HEK293T (cell line): ENCODE measurements at places on chromosomes 6 and 20.

GRCh38 chr6:100671740-100672139 is 207.0 kb upstream of the SIM1 start:
- no peak for DNase-seq

DNA sequence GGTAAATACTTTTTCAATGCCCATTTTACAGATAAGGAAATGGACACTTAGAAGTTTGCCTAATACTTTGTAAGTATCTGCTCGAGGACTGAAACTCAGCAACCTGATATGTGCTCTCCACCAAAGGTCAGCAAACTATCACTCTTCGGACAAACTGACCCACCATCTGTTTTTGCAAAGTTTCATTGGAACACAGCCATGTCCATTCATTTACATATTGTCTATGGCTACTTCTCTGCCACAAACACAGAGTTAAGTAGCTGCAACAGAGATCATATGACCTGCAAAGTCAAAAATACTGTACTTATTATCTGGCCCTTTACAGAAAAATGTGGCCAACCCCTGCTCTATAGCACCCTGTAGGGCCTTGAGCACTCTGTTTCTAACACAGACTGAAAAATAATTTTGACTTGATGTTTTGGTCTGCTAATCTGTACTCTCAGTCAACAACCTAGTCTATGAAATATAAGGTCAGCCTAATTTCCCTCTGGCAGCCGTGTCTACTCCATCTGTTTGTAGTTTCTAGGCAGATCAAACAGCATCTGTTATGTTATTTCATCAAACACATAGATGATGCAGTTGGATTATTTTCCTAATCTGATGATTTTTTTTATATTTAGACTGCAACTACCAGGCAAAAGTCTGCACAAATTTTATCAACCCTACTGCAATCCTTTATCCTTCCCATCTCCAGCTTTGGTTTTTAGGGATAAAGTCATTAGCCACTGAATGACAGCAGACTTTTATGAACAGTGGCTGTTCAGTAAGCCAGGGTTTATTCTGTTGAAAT is 41.4 kb upstream of the BEND6 start:
- no peak for DNase-seq

GRCh38 chr20:19710336-19711120 is 47.5 kb upstream of the RIN2 start:
- no peak for DNase-seq

DNA sequence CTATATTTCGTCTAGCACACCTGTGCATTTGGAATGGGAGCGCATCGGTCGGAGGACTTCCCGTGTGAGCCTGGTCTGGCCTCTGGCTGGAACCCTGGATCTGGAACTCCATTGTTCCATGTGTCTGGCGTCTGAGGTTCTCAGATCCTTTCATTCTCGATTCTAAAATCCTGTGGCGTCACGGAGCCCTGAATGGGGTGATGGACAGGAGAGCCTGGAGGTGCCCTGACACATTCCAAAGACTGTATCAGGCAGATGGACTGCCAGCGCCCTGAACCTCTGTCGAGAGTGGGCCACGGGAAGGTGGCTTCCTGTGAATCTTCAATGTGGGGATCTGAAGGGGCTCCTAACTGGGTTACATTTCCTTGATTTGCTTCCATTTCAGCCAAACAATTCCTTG is 20.6 kb downstream of the MYH7B start:
- DNase-seq: no peak

GRCh38 chr6:136920216-136920615 is 1.9 kb upstream of the SLC35D3 start:
- no peak for DNase-seq

GRCh38 chr6:89022798-89023197 is 57.8 kb upstream of the PNRC1 start:
- no peak for DNase-seq

DNA sequence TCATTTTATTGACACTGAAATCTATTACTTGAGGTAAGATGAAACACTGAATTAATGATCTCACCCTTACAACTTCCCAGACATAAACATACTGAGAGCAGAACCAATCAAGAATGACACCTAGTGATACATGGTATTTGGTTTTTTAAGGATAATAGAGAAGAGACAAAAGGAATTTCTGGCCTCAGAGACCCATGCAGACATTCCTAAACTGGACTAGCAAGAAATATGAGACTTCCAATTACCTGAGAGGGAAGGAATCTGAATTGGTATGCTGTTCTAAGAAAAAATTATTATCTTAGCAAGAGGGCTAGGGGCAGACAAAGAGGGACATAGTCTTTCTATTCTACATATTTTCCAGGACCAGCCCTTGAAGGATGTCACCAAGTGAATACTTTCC is 141.1 kb downstream of the BMP5 start:
- no peak for DNase-seq

GRCh38 chr20:36881888-36882287 is 6.0 kb downstream of the TLDC2 start:
- no peak for DNase-seq

DNA sequence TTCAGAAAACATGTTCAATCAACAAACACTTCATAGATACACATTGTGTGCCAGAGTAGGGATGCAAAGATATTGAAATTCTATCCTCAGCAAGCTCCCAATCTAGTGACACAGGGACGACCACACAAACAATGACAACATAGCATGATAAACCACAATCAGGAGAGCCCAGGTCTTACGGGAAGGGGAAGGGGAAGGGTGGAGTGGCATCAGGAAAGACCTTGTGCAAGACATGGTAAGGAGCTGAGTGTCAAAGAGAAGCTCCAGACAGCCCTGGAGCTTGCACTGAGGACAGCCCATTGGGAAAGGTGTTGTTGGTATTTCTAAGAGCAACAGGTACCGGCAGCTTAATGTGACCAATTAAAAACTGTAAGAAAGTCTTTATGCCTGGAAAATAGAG is 103.6 kb downstream of the PDE7B start:
- no peak for DNase-seq

DNA sequence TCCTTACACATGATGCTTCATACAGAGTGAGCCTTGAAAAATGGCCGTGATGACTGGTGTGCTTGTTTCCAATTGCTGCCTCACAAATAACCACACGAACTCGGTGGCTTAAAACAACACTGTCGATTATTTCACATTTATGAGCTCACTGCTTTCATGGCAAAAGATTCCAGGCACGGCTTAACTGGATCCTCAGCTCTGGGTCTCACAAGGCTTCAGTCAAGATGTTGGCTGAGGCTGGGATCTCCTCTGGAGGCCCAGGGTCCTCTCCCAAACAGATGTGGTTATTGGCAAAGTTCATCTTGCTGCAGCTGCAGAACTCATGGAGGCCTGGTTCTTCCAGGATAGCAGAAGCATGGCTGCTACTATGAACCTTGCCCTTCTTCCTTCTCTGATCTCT is 144.6 kb downstream of the TFAP2C start:
- no peak for DNase-seq

GRCh38 chr6:150256618-150257272 is 112.1 kb upstream of the IYD start:
- no peak for DNase-seq

DNA sequence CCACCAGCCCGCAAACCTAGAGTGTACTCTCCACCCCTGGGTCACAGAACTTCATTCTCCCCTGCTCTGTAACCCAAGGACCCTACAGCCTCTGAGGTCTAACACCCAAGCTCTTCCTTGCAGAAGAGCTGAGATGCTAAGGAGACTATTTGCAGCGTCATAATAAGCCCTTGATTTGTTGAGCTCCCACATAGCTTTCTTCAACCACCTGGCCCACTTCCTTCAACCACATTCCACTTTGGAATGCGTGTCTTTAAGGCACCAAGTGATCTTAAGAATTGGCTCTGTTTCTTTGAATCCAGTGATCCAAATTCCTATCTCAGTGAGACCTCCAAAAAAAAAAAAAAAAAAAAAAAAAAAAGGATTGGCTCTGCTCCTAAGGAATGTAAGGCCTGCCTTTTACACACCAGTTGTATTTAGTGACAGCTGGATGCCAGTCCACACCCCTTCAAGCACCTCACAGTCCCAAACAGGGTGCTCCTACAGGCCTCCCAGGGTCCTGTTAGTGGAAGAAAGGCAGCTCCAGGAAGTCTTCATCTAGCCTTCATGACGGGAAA is 106.2 kb downstream of the UBE3D start:
- DNase-seq: no peak

GRCh38 chr6:26335231-26335630 is 29.8 kb upstream of the BTN3A2 start:
- DNase-seq: no peak
